Ovary (tissue), 10 donors: ENCODE measurements at places on chromosomes 4 and X. TPM values are rescaled to one million over a fixed set of nuclear protein-coding genes. Genes with fewer than 3 reads are reported as not detected.

DNA sequence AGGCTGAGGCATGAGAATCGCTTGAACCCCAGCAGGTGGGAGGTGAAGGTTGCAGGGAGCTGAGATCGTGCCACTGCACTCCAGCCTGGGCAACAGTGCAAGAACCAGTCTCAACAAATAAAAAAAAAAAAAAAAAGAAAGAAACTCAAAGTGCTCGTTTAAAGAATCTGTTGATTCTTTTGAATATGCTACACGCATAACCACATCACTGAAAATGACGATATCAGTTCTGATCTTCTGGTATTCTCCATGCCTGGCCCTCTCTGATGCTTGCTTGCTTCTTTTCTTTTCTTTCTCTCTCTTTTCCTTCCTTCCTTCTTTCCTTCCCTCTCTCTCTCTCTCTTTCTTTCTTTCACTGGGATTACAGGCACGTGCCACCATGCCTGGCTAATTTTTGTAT is 7.3 kb downstream of the AVPR2 start:
- no peaks in the 10 kb centered on the region for H3K4me1 ChIP-seq
- H3K27ac ChIP-seq: no peak overlapping the region
- DNase-seq: no peak
- no peaks in the 10 kb centered on the region for H3K27me3 ChIP-seq
- no peak overlapping the region for H3K4me3 ChIP-seq
- no peaks in the 10 kb centered on the region for H3K36me3 ChIP-seq

DNA sequence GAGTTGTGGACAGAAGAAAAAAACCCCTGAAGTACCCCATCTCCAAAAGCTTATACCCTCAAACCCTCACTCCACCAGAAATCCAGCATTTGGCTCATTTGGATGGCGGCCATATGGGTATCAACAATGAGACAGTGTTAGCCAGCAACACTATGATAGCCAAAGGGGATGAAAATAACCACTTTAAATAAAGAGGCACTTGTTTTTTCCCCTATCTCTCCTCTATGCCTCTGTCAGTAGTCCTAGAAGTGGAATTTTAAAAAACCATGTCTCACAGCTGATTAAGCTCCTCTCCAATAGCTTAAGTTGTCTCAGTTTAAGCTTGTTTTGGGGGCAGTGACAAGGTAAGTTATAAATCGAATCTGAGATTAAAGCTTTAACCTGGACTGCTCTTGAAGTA is 124.0 kb downstream of the MOSPD2 start:
- no peaks in the 10 kb centered on the region for H3K27me3 ChIP-seq
- no peak for DNase-seq
- no peak overlapping the region for H3K4me3 ChIP-seq
- H3K27ac ChIP-seq: no peak overlapping the region
- no peaks in the 10 kb centered on the region for H3K36me3 ChIP-seq
- no peaks in the 10 kb centered on the region for H3K4me1 ChIP-seq

GRCh38 chr4:172985552-172985951 is 183.1 kb upstream of the GALNT7 start:
- H3K36me3 ChIP-seq: no peaks in the 10 kb centered on the region
- H3K4me3 ChIP-seq: no peak overlapping the region
- no peak overlapping the region for H3K27ac ChIP-seq
- DNase-seq: no peak

- H3K4me3 ChIP-seq: no peak overlapping the region
- no peak overlapping the region for H3K27ac ChIP-seq
- H3K36me3 ChIP-seq: no peaks in the 10 kb centered on the region
- H3K4me1 ChIP-seq: no peaks in the 10 kb centered on the region
Measured at GRCh38 chr4:10041036-10041435, 19.7 kb upstream of the SLC2A9 start.

- no peak for DNase-seq
- H3K36me3 ChIP-seq: no peaks in the 10 kb centered on the region
- H3K4me1 ChIP-seq: no peaks in the 10 kb centered on the region
Measured at GRCh38 chr4:174107746-174108354, 175.6 kb downstream of the FBXO8 start.

GRCh38 chr4:80713409-80713808 is 317.1 kb upstream of the BMP3 start:
- no peak overlapping the region for H3K27ac ChIP-seq
- H3K27me3 ChIP-seq: no peaks in the 10 kb centered on the region
- H3K4me3 ChIP-seq: no peak overlapping the region
- H3K4me1 ChIP-seq: no peaks in the 10 kb centered on the region
- H3K36me3 ChIP-seq: no peaks in the 10 kb centered on the region

Gene HMGB3
- total RNA-seq: 6.8 TPM
